ENCODE measurements at places on chromosomes 12 and 14.

GRCh38 chr14:95885866-95886265, 9.2 kb downstream of the TUNAR start:
- no peak for DNase-seq

- no peak for DNase-seq
Observed at GRCh38 chr14:49303946-49304516, 282.1 kb downstream of the RPS29 start.

GRCh38 chr14:50355692-50356091, 41.0 kb downstream of the CDKL1 start:
- no peak for DNase-seq

DNA sequence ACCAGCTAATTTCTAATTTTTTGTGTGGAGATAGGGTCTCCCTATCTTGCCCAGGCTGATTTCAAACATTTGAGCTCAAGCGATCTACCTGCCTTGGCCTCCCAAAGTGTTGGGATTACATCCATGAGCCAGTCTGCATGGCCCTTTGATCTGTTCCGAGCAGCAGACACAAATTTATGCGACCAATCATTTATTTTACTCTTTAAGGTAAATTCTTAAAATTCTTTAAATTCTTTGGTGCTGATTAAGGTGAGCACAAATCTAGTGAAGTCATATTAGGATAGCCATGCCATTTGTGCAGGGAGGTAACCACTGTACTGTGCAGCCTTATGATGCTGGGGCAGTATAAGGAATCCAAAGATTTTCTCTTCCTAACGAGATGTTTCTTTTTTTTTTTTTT, 135.7 kb downstream of the SRGAP1 start:
- no peak for DNase-seq

DNA sequence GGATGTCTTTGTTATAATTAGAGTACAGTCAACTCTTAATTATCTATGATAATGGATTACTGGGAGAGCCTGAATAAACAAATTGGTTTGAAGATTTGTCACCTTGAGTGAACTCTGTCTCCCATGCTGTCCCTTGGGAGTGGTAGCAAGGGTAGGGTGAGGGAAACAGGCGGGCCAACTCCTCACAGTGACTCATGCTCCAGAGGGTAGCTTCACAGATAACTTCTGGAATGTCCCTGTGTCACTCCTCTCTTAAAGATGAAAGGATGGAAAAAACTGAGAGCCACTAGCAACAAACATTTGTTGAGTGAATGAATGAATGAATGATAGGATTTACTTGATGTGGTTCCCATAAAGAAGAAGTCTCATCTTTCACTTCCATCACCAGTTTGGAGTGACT, 53.5 kb downstream of the RASSF9 start:
- DNase-seq, result no peak

GRCh38 chr12:88182416-88182815, 40.3 kb downstream of the TMTC3 start:
- no peak for DNase-seq

- DNase-seq, result no peak
Observed at GRCh38 chr12:74446466-74446865, 91.2 kb upstream of the ATXN7L3B start.

GRCh38 chr12:105067511-105068031, 16.7 kb downstream of the ALDH1L2 start:
- DNase-seq, result no peak

DNA sequence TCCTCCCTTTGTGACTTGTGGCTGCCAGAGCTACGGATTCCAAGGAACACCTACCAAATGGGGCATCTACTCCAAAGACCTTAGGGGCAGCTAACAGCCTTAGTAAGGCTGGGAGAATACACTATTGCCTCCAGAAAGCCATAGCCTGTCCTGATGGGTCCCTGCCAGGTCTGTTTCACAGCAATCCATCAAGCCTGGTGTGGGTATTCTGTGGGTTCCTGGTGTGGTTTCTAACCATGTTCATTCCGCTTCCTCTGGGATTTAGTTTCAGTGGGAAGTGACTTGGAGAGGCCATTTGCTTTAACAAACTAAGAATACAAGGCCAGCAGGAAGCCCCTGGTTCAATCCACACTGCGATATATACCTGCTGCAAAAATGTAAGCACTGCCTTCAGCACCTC, 220.5 kb downstream of the FOXN3 start:
- DNase-seq, result no peak

- no peak for DNase-seq
Observed at GRCh38 chr12:123164222-123164621, 13.3 kb upstream of the PITPNM2 start.

- DNase-seq, result no peak
Observed at GRCh38 chr14:55889124-55889523, 229.1 kb upstream of the PELI2 start.

DNA sequence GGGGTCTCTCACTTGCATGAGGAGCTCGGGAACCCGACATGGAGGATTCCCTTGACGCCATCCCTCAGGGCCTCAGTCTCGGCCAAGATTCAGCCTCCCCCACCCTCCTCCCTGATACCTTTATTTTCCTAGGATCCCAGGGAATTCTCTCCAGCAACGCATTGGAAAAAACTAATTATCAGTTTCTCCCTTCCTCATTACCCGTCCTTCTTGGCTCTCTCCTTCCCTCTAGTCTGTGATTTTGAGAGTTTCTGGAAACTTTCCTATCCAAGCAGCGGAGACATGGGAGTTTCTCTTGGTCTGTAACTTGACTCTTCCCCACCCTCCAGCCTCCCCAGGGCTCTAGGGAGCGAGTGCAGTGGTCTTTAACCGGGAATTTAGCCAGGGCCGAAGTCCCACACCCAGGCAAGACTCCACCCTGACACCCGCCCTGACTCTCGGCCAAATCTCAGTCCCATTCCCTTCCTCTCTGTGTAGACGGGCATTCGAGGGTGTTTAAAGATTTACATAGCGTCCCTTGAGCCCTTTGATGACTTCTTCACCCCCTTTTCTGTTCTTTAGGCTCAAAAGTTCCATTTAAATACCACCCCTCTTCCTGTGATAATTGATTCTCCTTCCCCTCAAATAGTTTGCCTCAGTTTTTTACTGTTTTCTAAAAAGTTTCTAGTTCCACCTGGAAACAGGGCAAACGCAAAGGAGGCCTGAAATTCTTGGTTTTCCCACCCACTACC, 6.7 kb downstream of the HOXC5 start:
- DNase-seq, result no peak

- DNase-seq, result no peak
Observed at GRCh38 chr12:89939522-89940215, 231.0 kb upstream of the ATP2B1 start.

DNA sequence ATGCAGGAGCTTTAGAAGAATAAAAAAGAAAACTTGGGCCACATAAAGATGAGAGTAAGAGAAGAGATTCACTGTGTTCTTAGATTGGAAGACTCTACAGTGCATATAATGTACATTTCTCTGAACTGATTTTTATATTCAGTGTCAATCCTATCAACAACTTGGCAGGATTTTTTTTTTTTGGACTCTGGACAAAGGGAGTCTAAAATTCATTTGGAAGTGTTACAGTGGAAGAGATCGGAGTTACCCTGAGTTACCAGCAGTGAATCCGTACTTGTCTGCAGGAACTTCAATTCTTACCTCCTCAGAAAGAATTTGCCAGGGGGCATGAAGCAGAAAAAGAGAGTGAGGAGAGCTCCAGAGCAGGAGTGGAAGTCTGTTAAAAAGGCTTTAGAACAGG, 24.0 kb downstream of the SERPINA11 start:
- no peak for DNase-seq

GRCh38 chr12:132711080-132711843, 620 bp downstream of the PGAM5 start:
- no peak for DNase-seq

DNA sequence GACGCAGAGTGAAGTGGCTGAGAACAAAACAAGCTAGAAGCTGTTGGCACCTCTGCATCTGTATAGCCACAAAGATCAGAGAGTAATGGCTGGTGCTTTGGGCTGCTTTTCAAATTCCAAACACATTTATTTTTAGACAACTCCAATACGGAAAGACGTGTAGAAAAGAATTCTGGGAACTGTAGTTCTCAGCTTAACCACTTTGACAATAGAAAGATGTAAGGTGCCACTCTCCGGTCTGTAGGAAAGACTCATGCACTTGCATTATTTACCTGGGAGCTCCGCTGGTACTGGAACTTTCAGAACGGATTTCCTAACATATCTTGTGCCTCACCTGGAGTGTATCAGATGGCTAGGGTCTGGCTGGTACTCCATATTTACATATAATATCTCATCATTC, 1.8 kb upstream of the OR4K2 start:
- no peak for DNase-seq

DNA sequence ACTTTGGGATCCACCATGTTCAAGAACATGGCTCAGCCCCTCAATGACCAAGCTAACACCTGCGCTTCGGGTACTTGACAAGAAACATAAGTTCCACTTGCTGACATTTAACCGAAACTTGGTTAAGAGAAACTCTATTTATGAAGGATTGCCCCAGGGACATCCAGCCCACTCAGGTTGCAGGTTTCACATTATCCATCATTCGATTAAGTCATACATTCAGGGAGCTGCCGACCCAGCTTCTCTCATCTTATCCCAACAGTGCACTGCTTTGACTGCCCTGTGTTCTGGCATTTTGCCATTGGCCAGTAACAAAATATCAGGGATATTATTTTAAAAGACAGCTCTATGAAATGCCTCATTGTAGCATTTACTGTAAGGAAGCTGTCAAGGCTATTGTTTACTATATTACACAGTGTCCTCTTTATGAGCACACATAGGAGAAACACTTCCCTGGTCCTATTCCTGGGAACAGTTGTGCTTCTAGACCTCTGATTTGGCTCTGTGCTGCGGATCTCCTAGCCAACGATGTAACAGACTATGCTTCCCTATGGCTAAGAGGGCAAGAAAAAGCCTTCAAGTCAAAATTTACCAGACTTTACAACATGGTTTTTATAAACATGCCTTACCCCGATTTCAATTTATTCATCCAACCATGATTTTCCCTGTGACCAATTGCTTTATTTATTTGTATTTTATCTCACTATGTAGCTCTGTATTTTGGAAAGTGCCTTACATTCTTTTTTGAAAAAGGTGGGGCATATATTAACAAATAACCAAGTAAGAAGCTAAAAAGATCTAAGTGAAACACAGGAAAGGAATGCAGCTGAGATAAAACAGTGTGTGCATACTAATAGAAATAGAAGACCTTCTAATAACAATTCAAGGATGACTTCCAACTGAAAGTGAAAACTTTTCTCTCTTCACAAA, 109.3 kb downstream of the ITPR2 start:
- no peak for DNase-seq

GRCh38 chr12:1439687-1440086, 154.7 kb downstream of the FBXL14 start:
- DNase-seq, result no peak

DNA sequence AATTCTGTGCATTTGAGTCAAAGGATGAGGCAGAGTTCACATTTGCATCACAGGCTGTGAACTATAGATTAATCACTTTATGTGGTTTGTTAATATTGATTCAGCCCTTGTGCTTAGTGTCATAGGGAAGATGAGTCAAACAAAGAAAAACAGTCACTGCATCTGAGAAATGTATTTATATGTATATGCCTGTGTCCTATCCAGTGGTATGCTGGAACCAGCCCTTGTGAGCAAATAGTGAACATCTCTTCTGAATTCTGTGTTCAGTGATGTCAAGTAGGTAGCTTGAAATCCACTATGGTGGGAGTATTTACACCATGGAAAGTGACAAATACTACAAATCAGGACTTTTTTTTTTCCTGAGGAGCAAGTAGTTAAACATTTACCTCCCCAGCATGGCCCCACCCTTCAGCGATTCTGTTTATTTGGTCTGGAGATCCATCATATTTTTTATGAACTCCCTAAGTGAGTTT, 128.5 kb downstream of the HMGA2 start:
- DNase-seq, result no peak

DNA sequence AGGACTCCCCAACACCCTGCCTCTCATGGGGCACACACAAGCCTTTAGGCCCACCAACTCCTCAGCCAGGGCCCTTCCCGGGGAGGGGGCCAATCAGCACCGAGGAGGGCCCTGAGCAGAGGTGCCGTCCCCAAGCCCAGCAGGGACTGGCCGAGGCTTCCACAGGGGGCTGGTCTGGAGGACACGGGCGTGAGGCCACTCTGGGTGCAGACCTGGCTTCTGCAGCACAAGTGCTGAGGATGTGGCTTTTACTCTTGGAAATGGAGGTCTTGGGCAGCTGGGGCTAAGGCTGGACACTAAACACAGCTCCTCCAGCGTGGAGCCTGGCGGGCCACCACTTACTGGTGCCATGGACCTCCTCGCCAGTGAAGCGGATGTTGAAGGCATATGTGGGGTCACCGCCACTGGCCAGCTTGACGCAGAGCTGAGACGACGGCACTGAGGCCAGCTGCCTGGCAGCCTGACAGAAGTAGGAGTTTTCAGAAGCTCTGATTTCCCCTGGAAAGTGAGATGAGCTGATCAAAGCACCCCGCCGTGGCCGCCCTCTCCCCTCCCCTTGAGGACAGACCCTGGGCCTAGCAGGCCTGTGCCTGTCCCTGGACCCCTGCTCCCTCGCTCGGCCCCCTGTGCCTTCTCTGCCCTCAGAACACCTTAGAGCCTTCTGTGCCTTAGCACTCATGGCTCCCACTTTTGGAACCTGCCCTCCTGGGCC, 44.0 kb downstream of the TRAFD1 start:
- DNase-seq, result no peak

All from stimulated activated CD8-positive, alpha-beta memory T cell treated with anti-CD3 and anti-CD28 coated beads, Interleukin-2, amount 100 ng/mL, for 1 hour (primary cell).